H7 (cell line): ENCODE measurements at places on chromosomes 3 and 15. TPM values are rescaled to one million over a fixed set of nuclear protein-coding genes. Genes with fewer than 3 reads are reported as not detected.
A peak's percentile ranks its signal among the peaks of the same experiment; 100 is the strongest.

The TIMMDC1 gene
- total RNA-seq: 84.0 and 89.1 TPM in 2 replicates

The COL6A6 gene
- under 0.01 TPM in 1 of 2 replicates, not detected in the other for total RNA-seq

The ZPLD1 gene
- total RNA-seq: not detected in 2 replicates

GRCh38 chr15:96746665-96747064, 416.2 kb downstream of the NR2F2 start:
- DNase-seq: no peak

DNA sequence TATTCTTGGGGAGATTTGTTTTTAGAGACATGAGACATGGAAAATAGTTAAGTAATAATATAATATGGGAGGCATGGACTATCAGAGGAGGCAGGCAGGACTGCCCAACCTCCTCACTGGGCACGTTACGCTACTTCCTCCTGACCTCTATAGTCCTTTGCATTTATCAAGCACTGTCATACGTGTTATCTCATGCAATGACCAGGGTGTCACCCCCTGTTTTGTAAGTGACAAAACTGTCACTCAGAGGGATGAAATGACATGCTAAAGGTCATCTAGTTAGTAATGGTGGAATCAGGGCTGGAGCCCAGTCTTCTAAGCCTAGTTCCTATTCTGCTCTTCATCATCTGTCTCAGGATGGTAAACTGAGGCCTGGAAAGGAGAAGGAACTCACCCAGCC, 66.7 kb downstream of the ST6GAL1 start:
- DNase-seq: no peak

DNA sequence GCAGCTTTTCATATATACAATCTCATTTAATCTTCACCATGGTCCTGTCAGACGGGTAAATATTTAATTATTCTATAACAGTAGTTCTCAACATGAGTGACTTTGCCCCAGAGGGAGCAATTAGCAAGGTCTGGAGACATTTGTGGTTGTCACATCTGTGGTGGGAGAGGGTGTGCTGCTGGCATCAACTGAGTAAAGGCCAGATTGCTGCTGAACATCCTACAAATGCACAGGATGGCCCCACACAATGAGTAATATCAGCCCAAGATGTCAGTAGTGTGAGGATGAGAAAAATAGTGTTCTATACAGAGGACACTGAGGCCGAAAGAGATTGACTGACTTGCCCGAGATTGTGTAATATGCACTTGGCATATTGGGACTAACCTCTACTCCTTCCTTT, 156.0 kb downstream of the AGBL1 start:
- DNase-seq: no peak

DNA sequence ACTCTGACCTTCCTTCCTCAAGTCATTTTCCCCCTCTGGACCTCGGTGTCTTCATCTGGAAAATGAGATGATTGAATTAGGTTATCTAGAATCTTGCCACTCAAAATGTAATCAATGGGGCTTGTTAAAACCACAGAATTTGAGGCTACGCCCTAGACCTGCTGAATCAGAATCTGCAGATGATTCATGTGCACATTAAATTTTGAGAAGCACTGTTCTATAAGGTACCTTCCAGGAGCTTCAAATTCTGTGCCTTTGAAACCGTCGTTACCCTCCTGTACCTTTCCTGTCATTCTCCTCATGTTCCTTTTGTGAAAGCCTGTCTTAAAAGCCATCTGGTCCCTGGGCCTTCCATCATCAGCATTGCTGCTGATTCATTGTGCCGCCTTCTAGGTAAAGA, 172.4 kb upstream of the TOPAZ1 start:
- no peak for DNase-seq

DNA sequence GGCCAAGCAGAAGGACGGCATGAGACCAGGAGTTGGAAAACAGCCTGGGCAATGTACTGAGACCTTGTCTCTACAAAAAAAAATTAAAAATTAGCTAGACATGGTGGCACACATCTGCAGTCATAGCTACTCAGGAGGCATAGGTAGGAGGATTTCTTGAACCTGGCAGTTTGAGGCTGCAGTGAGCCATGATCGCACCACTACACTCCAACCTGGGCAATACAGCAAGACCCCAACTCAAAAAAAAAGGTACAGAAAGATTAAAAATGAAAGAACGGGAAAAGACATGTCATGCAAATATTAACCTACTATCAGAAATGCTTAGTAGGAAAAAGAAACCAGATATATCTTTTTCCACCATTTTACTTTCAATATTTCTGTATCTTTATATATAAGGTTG, 99.6 kb upstream of the ATP11B start:
- DNase-seq: no peak

- no peak for DNase-seq
Observed at GRCh38 chr15:90697175-90697574, 20.0 kb upstream of the BLM start.

- DNase-seq: peak; percentile 57
Observed at GRCh38 chr15:45448066-45448915, 69.9 kb upstream of the GATM start.
